ENCODE measurements at places on chromosomes 3 and 15.

DNA sequence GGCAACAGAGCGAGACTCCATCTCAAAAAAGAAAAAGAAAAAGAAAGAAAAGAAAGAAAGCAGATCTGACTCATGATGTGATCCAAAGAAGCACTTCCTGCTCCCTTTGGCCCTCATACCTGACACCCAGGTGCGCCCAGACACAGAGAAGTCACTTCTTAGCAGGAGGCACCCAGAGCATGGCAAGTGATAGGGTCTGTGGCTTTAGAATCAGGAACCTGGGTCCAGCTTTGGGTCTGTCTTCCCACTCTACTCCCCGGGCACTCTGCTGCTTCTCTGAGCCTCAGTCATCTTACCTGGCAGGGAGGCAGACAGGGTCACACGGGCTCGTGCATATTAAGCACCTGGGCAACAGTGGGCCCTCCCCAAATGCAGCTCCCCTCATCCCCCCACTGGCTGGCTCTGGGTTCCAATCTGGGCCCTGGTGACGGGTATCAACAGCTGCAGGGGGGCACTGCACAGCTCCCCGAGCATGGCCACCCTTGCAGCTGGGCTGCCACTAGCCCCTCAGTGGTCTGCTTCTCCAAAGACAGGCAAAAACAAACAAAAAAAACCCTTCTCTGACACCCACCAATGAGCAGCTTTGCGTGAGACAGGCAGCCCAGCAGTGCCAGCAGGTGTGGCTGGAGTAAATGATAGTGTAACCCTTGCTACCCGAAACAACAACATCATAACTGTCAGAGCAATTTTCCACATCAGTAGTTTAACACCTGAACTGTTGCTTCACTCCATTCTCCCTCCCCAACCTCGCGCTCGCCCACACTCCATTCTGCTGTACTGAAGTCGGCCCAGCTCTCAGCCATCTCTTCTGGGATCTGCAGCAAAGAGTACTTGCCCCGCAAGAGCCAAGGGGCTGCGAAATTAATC lies 99.8 kb downstream of the MEGF11 start:
- DNase-seq: no peak

- DNase-seq: no peak
Observed at GRCh38 chr3:106687905-106688304, 689.3 kb upstream of the CCDC54 start.

- no peak for DNase-seq
Observed at GRCh38 chr3:146468234-146468633, 1.1 kb downstream of the PLSCR2 start.

DNA sequence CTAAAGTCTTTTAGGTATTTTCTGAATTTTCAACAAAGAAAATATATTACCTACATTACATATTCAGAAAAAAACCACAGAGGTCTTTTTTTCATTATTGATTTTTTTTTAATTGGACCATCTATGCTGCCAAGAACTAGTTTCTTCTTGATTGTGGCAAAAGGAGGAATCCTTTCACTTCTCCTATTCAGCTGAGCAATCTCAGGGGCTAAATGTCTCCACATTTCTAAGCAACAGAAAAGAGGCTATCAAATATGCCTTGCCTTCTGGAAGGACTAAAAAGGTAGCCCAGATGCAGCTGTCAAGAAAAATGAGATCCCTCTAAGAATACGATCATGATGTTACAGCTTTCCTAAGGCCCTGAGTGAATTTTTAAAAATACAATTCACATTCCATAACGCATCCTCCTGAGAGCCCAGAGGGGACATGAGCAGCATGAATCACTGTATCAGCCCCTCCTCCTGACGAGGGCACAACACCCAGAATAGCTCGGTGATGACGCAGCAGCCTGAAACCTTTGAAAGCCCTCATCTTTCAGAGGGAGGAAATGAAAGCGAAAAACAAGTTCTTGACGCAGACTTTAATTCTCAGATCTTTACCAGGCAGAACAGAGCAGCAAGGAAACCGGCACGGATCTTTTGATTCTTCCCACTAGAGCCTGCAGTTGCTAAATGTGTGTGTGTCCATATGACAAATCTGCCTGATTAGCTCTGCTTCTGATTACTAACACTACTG lies 24.6 kb downstream of the RUBCN start:
- peak; percentile 94 for DNase-seq

DNA sequence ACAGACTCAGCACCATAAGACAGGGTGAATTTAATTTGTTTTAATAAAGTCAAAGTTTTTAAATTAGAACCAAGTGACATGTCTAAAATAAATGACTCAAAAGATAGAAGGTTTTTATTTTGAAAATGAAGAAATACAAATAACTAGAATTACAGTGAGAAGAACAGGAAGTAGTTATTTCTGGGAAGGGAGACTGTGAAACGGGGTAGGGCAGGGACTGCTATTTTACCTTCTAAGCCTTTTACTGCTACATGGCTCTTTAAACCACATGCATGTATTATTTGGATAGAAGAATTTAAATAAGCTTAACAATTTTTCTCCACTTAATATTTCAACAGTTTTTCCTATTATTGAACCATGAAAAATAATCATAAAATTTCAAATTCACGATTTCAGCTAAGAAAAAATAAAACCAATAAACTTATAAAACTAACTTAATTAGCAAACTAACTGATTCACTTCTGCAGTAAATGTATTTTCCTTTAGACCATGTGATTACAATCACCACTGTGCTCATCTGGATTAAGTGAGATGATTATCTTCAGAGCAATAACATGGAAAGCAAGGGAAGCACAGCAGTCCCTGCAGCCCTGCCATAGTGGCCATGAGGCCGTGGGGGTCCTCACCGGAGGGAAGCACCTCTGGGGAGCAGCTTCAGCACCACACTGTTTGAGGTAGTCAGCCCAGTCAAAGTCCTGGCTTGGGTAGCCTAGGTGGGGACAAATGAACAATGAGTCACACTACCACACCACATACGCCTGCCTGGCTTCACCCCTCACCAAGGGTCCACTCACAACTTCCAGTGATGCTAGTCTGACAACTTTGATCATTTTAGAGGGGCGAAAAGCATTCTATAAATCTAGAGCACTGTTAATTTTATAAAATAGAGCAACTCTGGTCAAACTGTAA lies 28.3 kb upstream of the STIMATE start:
- no peak for DNase-seq

DNA sequence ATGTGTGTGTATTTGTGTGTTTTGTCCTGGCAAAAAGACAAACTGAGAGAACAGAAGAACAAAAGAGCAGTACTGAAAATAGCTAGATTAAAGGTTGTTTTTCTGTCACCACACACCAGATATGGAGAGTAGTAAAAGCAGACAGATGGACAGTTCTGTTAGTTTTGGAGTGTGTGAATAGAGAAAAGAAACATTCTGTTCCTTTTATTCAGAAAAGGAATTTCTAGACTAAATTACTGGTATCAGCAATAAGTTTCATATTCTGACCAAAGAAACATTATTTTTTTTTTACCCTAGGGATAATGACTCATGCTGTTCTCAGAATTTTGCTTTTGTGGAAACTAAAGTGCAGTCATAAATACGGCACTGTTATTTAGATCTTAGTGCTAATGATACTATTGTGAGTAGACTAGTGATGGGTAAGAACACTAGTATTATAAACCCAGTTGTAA lies 32.9 kb downstream of the PIK3CA start:
- no peak for DNase-seq

DNA sequence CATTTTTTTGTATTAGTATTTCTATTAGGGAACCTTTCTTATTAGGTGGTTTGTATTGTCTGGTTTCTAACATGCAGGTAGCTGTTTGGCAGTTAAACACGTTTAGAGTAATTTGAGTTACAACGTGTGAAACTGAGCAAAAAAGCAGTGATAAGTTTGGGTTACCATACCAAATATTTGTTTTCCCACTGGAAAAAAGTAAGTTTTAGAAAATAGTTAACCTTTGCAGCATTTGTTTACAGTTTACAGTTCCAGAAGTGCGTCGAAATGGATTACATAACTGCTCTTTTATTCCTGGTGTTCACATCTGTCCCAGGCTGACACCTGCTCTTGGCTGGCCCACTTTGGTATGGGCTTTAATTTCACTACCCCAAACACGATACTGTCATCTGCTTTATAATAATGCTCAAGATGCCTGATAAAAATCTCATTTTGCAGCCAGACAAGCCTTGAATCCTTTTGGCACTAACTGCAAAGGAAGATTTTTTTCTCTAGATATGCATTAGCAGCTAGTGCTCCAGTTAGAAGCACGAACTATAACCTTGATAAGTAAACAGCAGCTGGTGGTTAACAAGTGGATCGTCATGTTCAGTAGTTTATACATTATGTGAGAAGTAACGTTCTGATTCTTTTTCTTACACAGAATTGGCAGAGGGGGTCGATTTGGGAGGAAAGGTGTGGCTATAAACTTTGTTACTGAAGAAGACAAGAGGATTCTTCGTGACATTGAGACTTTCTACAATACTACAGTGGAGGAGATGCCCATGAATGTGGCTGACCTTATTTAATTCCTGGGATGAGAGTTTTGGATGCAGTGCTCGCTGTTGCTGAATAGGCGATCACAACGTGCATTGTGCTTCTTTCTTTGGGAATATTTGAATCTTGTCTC lies 5.3 kb downstream of the EIF4A2 start:
- no peak for DNase-seq

- DNase-seq: no peak
Observed at GRCh38 chr3:160617636-160618035, 52.3 kb upstream of the KPNA4 start.

- no peak for DNase-seq
Observed at GRCh38 chr3:28682121-28682520, 333.5 kb upstream of the AZI2 start.

DNA sequence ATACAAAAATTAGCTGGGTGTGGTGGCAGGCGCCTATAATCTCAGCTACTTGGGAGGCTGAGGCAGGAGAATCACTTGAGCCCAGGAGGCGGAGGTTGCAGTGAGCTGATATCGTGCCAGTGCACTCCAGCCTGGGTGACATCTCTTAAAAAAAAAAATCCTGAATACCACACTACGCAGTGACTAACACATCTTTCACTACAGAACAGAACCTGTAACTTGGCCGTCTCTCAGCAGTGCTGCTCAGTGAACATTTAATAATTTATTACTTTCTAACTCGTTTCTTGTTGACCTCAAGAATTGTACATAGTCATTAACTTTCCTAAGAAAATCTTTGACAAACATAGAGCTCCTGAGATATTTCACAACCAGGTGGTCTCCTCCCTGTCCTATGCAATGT lies 3.8 kb downstream of the GREM1 start:
- no peak for DNase-seq

DNA sequence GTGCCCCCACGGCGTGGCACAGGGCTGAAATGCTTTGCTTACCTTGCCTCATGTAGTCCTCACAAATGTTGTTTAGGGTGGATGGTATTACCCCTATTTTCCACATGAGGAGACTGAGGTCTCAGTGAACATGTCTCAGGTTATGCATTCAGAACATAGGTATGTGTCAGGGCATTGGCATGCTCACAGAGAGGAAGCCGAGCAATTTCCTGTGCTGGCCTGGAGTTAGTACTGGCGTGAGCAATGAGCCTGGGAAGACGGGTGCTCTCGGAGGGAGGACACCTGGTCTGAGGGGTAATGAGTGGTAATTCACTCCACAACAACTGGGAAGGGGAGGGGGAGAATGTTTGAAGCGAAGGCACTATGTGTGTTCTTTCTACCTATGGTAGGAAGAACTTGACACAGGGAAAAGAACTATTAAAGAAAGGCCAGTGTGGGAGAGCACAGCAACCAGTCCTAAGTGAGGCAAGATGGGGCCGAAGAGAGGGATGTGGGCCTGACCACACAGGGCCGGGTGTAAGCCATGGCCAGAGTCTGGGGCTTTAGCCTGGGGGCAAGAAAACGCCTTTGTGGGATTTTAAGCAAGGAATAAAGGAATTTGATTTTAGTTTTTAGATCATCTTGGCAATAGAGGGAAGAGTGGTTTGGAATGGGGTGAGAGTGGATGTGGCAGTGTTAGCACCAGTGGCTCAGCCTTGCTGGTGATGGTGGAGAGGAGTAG lies 4.9 kb upstream of the FAM131A start:
- DNase-seq: no peak

GRCh38 chr15:90419738-90420406 lies 31.8 kb downstream of the IQGAP1 start:
- DNase-seq: no peak

GRCh38 chr15:25691544-25692430 lies 171.3 kb downstream of the ATP10A start:
- peak; percentile 16 for DNase-seq

DNA sequence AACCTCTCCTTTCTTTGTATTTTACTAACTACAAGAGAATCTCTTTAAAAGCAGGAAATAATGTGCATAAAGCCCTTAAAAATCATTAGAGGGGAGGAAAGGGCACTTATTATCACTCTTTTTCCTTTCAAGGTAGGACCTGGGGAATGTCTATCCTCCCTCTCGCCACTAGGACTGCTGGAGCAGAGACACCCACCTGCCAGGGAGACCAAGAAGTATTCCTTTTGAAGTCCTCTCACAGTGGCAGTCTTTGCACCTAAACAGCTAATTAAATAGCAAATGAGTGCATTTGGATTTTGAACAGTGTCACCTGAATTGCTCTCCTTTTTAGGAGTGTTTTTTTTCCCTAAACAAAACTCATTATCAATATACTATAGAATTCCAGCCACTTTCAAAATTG lies 874.1 kb downstream of the ZPLD1 start:
- no peak for DNase-seq

- no peak for DNase-seq
Observed at GRCh38 chr15:74201710-74202420, 722 bp downstream of the STRA6 start.

GRCh38 chr15:39580485-39581241 lies at the start of gene THBS1:
THBS1 (plus strand) TSS chr15:39581079; CDS start chr15:39581858, 779 bp downstream.
- peak; percentile 80 for DNase-seq

GRCh38 chr3:22609139-22609538 lies 594.0 kb upstream of the UBE2E2 start:
- no peak for DNase-seq

- DNase-seq: no peak
Observed at GRCh38 chr3:187005827-187006481, 75.6 kb downstream of the ST6GAL1 start.

- peak; percentile 96 for DNase-seq
Observed at GRCh38 chr3:126982471-126983175, at the start of gene PLXNA1. PLXNA1 (plus strand) TSS chr3:126983115; CDS start chr3:126988594, 5,479 bp downstream.

DNA sequence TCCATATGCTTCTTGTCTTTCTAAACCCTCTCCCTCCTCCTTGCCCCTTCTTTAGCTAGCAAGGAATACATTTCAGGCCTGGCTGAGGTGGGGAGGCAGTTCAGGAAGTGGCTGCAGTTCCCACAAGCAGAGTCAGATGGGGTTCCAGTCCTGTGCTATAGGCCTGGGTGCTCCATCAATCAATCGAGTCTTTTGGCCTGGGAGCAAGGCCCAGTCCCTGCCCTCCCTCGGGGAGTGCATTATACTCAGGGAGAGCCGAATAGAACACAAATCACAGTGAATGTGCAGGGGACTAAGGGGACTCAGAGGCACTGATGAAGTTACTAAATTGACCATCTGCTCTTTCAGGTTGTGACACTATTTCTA lies 58.0 kb upstream of the HERC1 start:
- no peak for DNase-seq

DNA sequence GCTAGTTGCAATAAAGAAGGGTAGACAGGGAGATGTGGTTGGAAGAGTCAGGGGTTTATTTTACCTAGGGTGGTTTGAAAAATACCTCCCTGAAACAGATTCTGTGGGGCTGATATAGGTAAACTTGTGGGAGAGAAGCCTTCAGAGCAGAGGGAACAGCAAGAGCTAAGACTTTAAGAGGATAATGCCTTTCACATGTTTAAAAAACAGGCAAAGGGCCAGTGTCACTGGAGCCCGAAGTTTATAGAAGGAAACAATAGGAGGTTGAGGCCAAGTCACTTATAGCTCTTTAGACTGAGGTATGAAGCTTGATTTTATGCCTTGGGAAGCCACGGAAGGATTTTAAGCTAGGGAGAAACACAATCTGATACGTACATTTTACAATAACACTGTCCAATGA lies 448.7 kb downstream of the TAFA4 start:
- no peak for DNase-seq

- no peak for DNase-seq
Observed at GRCh38 chr3:181839916-181840297, 128.2 kb downstream of the SOX2 start.

All from activated effector memory CD4-positive, alpha-beta T cell treated with anti-CD3 and anti-CD28 coated beads, Interleukin-2, amount 50 U/mL, for 16 hours (primary cell).